ENCODE measurements at places on chromosomes 5 and 9.

DNA sequence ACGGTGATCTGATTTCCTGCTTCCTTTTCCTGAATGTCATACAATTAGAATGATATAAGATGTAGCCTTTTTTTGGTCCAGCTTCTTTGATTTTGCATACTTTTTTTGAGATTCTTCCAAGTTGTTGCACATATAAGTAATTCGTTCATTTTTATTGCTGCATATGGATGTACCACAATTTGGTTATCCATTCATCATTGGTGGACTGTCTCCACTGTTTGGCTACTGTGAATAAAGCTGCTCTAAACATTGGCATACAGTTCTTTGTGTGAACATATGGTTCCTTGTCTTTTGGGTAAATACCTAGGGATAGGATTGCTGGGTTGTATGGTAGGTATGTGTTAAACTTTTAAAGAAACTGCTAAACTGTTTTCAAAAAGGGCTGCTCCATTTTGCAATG, 52.6 kb downstream of the OR1J1 start:
- no peak for DNase-seq

DNA sequence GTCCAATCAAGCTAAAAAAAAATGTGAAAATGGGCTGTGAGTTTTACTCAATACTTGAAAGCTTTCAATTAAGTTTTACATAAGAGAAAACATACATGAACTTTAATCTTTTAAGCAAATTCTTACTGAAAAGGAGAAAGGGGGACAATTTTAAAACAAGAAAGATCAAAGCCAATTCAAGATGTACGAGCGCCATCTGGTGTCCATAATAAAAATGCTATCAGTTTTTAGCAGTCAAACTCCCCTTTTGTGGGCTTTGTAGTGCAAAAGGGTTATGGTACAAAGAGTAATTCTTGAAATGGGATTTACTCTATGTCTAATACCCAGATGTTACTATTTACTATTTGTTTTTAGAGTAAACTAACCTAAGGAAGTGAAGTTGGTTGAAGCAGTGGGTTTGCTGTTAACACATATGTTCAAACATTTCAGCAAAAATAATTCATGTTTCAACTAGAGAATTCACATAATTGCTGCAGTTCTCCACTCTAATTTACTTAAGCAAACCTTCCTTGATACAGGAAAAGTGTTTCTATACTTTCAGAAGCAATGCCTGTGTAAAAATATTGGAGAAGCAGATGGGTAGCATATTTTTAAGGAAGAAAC, 228.2 kb upstream of the TYRP1 start:
- DNase-seq, result no peak

- DNase-seq, result no peak
Observed at GRCh38 chr5:159218595-159219023, 9.3 kb upstream of the RNF145 start.

DNA sequence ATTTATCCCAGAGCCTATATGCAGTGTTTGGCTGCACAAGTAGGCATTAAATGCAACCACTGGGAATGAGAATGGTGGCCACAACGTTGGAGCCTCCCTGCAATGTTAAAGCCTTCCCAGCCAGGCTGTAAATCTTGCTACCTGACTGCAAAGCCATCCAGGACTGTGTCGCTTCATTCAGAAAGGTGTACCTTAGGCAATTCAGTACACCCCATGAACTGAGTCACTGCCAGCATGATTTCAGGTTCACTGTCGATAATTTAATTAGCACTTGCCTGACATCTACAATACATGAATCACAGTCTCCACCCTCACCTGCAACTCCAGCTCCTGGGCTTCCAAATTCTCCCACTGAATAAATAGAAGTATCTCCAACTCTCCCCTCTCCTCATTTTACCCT, 108.4 kb downstream of the SLIT3 start:
- DNase-seq, result no peak

- no peak for DNase-seq
Observed at GRCh38 chr5:132641241-132641723, 16.7 kb upstream of the IL13 start.

DNA sequence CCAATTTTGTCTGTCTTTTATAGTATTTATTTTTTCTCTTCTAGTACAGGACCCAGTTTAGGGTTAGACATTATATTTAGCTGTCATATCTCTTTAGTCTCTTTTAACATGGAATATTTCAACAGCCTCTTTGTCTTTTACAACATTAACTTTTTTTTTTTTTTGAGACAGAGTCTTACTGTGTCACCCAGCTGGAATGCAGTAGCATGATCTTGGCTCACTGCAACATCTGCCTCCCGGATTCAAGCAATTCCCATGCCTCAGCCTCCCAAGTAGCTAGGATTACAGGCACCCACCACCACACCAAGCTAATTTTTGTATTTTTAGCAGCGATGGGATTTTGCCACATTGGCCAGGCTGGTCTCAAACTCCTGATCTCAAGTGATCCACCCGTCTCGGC, 90.1 kb downstream of the ADAMTS6 start:
- DNase-seq, result no peak

GRCh38 chr5:32299059-32299677, 13.6 kb downstream of the MTMR12 start:
- no peak for DNase-seq

DNA sequence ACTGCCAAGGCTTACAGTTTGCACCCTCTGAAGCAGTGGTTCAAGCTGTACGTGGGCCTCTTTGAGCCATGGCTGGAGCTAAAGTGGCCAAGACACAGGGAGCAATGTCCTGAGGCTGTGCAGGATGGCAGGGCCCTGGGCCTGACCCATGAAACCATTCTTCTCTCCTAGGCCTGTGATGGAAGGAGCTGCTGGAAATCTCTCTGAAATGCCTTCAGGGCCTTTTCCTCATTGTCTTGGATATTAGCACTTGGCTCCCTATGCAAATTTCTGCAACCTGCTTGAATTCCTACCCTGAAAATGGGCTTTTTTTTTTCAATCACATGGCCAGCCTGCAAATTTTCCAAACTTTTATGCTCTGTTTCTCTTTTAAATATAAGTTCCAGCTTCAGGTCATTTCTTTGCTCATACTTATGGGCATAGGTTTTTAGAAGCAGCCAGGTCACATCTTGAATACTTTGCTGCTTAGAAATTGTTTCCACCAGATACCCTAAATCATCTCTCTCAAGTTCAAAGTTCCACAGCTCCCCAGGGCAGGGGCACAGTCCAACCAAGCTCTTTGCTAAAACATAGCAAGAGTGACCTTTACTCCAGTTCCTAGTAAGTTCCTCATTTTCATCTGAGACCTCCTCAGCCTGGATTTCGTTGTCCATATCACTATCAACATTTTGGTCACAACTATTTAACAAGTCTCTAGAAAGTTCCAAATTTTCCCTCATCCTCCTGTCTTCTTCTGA, 138.3 kb downstream of the OSTF1 start:
- no peak for DNase-seq

DNA sequence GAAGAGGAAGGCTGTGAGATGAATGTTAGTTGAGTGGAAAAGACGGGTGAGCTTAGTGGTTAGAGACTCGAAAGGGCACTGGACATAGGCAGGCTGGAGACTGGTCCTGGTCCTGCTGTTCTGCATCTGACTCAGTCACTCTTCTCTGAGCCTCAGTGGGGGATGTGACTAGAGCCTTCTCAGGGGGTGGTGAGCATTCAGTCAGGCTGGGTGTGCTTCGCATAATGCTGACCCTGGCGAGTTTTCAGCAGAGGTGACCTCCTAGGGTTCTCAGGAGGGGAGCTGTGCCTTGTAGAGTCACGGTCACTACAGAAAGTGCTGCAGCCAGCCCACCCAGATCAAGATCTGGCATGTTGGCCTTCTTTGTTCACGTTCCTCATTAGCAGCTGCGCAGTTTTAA, 44.3 kb downstream of the PRRC2B start:
- DNase-seq, result no peak

- no peak for DNase-seq
Observed at GRCh38 chr5:92248518-92248917, 865.4 kb upstream of the ARRDC3 start.

DNA sequence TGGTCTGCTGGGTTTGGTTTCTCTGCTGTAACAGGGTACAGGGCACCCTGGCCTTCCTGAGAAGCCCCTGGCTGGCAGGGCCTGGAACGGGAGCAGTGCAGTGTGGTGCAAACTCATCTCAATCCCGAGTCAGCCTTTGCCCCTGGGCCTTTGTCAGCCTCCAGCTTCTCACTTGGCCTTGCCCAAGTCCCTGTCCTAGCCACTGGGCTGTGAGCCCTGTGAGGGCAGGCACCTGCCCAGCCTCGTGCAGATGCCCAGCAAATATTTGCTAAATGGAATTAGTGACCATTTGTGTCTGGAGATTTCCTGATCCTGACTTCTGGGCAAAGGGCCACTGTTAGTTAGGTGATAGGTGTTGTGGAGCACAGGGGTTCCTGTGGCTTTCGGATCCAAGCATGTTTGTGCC, 13.0 kb downstream of the RGS3 start:
- no peak for DNase-seq

DNA sequence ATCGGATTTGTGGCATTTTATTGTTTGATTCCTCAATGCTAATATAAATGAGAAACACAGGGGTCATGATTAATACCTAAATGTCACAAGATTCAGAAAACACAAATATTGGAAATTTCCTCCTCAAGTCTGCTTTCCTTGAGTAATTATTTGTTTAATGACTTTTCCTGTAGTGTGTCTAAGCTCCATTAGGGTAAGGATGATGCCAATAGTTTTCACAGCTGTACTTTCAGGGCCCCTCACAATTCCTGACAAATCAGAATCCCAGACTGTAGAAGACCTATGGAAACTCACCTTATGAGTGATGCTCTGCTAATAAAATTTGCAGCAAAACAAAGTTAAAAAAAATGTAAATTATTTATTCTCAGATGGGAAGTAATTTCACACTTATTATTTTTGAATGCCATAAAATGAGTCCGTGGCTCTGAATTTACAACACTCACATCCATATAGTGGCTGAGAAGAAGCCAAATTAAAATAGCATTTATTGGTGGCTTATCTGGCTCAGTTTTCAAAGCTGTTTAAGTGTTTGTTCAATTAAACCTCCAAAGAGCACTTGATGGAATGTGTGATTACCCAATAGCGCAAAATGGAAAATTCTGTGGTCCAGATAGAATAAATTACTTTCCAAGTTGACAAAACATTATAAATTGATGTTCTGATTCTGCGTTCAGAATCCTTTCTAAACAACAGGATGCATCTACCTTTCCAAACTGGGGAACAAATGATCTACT, 1.6 kb upstream of the SPINK14 start:
- no peak for DNase-seq

GRCh38 chr9:102405218-102405867, 589.8 kb upstream of the CYLC2 start:
- no peak for DNase-seq

DNA sequence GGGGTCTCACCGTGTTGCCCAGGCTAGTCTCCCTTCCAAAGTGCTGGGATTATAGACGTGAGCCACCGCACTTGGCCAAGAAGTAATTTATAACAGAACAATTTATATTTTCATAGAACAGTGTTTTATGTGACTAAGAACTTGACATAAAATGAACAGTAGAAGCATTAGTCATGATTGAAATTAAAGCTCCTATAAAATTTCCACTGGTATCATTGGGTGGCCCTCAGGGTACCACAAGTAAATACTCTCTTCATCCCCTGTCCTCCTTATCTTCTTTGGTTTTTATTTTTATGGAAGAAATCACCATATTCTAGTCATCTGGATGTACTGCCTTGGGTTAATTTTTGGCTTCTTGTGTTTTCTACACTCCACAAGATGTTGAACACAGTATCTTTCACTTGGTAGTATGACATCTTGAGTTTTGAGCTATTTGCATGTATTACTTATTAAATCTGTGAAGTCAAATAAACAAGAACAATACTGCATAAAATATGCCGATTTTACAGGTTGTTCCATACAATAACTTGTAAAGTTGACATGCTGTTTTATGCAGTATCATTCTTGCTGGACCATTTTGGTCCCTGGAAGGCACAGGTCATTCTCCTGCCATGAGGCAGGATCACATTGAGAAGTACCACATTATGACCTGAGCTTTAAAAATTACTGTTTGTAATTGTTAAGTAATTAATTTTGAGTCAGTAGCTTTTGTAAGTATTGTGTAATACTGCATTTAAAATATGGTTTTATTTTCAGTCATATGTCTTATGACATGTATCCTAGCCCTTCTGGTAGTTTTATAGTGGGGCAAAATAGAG, 24.4 kb downstream of the LMNB1 start:
- no peak for DNase-seq

Data from activated CD8-positive, alpha-beta memory T cell treated with anti-CD3 and anti-CD28 coated beads, Interleukin-2, amount 50 U/mL, for 4 hours (primary cell).